ENCODE measurements at places on chromosomes 1 and 21.
A peak's percentile ranks its signal among the peaks of the same experiment; 100 is the strongest.

DNA sequence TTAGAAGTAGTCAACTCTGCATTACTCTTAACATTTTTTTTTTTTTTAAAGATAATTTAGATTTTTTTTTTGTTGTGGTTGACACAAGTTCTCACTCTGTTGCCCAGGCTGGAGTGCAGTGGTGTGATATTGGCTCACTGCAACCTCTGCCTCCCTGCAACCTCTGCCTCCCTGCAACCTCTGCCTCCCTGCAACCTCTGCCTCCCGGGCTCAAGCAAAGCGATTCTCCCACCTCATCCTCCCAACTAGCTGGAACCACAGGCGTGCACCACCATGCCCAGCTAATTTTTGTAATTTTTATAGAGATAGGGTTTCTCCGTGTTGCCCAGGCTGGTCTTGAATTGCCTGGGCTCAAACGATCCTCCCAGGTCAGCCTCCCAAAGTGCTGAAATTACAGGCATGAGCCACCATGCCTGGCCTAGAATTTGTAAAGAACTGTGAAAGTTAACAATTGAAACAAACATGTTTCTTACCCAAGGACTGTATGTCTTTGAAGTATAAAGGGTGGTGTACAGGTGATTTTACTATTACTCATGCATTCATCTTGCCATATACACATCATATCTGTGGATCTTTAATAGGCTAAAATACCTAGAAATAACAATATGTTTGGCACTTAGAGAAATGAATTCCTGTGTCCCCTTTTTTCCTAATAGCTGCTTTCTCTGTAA lies 114.7 kb downstream of the ATP5PO start:
- DNase-seq, result no peak

GRCh38 chr21:44013380-44014088 lies 1.4 kb downstream of the TRAPPC10 start:
- DNase-seq, result no peak

- DNase-seq, result no peak
Observed at GRCh38 chr1:47537966-47538365, 100.1 kb downstream of the FOXD2 start.

DNA sequence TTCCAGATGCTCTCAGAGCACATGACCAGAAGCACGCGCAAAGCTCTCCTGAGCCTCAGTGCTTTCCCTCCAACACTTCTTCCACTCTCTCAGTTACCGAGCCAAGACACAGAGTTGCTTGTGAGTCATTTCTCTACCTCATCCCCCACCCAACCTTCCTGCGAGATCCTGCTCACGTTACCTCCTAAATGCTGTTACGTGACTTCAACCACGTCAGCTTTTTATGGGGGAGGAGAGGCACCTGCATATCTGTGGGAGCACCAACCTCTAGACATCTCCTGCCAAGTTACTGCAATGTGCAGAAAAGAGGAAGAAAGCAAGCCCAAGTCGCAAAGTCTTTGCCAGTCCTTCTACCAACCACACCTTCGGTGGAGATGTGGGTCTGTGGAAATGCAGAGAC lies 27.2 kb upstream of the ERG start:
- no peak for DNase-seq

DNA sequence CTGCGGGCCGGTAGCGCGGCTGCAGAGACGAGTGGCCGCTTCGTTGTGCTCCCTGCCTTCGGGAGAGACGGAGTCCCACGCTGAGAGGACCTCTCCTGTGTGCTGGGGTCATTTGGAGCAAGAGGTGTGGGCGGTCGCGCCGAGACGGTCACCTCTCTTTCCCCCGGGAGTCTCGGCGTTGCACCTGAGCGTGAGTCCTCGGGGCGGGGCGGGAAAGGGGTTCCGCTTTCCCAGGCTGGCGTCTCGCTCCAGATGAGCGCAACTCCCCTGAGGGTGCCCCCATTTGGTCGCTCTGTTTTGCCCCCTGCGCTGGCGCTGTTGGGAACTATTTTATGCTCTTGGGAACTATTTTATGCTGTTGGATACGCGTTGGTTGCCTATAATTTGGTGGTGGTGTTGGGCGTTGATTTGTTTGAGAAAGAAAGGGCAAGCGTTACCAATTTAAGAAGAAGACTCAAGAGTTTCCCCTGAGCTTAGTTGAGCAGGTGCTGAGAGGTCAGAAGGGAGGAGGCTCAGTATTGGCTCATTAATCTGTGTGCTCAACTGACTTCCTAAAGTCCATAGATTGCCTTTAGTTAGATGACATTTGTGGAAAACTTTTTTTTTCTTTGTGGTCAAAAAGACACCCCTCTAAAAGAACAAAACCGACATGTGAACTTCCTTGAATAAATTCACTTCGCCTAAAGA lies 683 bp downstream of the LRRC8B start:
- no peak for DNase-seq

GRCh38 chr1:206570529-206570928 lies 41.7 kb downstream of the EIF2D start:
- peak; percentile 40 for DNase-seq

DNA sequence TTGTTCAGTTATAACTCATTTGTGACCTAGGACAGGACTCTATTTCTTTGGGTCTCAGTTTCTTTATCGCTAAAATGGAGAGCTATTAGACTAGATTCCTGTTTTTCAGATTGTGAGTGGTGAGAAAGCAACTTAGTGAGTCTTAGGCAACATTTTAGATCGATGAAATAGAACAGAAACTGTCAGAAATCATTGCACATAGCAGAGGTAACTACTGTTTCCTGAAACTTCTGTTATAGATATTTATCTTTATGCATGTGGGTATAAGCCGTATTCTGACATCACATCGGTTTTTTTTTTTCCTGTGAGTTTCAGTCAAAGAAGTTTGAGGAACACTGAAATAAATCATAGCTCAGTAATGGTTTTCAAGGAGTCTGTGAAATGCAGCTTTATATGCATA lies 42.1 kb upstream of the DNAJC6 start:
- DNase-seq, result no peak

- no peak for DNase-seq
Observed at GRCh38 chr1:94202241-94202640, 35.1 kb downstream of the ARHGAP29 start.

DNA sequence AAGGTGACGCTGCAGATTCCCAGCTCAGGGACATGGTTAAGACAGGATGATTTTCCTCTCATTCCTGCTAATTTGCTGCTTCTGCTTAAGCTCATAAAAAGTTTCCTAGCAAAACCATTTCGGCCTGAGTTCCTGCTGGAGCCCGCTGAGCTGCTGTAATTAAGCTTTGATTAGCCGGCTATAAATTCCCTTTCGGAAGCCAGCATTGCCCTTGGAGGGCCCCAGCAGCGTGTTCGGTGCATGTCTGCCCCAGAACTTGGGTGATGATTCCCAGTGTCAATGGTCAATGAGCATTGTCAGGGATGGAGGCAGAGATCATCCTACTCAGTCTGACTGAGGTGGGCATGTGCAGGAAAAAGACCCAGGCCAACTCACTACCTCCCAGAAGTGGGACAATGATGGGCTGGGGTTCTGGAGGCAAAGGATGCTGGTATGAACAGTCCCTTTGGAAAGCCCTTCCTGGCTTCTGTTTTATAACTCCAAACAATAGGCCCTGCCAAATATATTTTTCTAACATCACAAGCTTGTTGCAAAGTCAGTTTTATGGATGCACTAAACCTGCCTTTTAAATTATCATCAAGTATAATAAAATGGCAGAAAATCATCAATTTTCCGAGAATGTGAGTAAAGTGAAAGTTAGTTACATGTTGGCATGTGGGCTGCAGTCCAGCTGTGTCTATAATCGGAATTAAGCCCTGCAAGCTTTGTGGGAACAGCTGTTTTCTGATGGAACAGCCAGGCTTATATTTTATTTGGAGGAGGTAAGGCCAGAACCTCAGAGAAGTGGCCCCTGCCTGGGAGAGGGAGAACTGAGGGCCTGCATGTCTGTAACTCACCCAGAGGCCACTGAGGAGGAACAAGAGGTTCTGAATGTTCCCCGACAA lies 257.1 kb downstream of the GRIK3 start:
- DNase-seq, result no peak

DNA sequence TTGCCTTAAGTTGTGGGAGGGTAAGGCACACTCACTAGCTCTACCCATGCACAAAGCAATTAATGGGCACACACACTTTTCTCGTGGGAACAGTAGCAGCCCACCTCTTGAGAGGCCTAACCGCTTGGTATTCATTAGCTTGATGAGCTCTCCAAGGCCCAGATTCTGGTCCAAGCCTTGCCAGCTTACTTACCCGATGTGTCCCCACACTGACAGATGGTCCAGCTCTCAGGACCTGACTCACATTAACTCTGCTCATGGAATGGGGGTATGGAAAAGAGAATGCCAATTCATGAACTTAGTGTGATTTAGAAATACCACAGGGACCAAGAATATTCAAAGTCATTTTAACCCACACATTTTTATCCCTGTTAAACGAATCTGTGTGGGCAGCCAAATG lies 106.8 kb upstream of the CACHD1 start:
- DNase-seq, result no peak

GRCh38 chr1:110393286-110393685 lies 2.5 kb upstream of the SLC16A4 start:
- DNase-seq, result no peak

DNA sequence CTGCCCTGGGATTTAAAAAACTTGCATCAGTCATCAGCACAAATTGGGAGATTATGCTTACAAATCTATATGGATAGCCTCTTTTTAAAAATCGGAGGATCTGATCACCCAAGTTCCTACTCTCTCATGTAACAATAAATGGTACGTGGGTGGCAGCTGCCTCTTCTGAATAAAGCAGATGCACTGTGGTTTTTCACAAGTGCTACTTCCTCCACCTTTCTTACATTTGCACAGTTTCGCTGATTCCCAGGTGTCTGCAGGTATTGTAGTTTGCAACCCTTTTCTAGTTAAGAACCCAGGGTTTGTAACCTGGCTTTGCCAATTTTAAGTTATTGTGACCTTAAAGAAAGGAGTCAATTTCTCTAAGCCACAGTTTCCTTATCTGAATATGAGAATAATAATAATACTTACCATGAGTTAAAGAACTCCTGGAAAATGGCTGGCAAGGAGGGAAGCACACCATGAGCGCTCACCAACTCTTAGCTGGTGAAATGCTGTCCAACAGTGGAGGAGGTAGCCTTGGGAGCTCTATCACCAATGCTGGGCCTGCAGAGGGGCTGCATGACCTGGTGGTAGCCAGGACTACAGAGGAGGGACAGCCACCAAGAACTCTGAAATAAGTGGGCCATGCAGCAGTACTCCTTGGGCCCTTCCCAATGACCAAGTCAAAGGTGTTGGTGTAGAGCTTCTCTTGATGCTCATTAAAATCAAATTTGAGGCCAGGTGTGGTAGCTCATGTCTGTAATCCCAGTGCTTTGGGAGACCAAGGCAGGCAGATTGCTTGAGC lies 30.2 kb upstream of the KCNA2 start:
- DNase-seq, result no peak

DNA sequence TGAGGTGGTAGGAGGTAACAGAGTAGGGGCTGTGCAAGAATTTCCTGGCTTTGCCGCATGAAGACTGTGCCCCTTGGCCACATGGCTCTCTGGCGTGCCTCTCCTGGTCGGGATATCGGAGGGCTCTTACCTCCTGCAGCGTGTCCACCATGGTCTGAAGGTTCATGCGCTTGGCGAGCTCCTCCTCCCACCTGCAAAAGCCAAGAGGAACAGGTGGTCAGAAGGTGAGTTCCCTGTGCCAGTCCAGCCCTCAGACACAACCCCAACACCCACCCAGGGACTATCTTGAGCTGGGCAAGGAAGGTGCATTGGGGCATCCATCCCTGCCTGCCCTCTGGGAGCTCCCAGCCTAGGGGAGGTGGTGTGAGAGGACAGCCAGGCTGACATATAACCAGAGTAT lies 18.6 kb upstream of the ALDH4A1 start:
- DNase-seq, result no peak

- no peak for DNase-seq
Observed at GRCh38 chr1:205315008-205315618, 6.4 kb downstream of the NUAK2 start.

DNA sequence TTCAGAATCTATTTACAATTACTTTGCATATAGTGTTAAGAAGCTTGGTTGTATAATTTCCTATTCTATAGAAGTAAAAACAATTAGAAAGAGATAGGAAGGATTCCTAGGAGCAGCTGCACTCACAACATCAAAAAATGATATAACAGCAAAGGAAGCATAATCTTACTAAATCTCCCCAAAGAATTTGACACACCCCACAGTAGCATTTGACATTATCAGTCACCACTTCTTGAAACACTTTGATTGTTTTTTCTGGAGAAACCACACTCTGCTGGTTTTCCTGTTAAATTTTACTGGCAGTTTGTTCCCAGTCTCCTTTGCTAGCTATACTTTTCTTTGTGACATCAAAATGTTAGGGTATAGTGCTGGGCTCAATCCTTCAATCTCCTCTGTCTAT lies 100.8 kb upstream of the KIAA1614 start:
- no peak for DNase-seq

DNA sequence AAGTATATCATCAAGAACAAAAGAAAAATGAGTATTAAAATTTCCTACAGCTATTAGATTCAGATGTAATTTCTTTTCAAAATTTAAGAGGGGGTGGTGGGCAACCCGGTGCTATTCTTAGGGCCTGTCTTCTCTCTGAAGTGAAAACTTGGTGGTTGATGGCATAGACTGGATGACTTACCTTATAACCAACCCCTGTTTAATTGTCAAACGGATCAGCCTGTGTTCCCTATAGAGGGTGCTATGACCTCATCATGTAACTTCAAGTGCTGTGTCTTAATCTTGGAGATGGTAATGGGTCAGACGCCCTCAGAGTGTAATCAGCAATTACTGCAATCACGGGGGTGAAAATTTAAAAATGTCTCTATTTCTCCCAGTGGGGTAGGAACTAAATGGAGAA lies 176.2 kb downstream of the PCP4 start:
- no peak for DNase-seq

- peak; percentile 73 for DNase-seq
Observed at GRCh38 chr1:97190326-97190725, 468.7 kb downstream of the PTBP2 start.

DNA sequence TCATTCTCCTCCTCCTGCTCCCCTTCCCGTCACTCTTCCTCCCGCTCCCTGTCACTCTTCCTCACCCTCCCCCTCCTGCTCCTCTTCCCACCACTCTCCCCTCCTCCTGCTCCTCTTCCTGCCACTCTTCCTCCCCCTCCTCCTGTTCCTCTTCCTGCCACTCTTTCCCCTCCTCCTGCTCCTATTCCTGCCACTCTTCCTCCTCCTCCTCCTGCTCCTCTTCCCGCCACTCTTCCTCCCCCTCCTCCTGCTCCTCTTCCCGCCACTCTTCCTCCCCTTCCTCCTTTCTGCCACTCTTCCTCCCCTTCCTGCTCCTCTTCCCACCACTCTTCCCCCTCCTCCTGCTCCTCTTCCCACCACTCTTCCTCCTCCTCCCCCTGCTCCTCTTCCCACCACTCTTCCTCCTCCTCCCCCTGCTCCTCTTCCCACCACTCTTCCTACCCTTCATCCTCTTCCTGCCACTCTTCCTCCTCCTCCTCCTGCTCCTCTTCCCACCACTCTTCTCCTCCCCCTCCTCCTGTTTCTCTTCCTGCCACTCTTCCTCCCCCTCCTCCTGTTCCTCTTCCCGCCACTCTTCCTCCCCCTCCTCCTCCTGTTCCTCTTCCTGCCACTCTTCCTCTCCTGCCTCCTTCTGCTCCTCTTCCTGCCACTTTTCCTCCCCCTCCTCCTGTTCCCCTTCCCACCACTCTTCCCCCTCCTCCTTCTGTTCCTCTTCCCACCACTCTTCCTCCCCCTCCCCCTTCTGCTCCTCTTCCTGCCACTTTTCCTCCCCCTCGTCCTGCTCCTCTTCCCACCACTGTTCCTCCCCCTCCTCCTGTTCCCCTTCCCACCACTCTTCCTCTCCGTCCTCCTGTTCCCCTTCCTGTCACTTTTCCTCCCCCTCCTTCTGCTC lies 28.7 kb upstream of the ARTN start:
- DNase-seq, result no peak

- DNase-seq, result no peak
Observed at GRCh38 chr21:15441992-15442391, 287.8 kb upstream of the USP25 start.

GRCh38 chr1:168170564-168171508 lies 7.9 kb upstream of the TIPRL start:
- DNase-seq, result no peak

Data from epithelial cell of proximal tubule (primary cell).